Femur (tissue), 1 donor: ENCODE measurements at places on chromosomes 16 and 17.

DNA sequence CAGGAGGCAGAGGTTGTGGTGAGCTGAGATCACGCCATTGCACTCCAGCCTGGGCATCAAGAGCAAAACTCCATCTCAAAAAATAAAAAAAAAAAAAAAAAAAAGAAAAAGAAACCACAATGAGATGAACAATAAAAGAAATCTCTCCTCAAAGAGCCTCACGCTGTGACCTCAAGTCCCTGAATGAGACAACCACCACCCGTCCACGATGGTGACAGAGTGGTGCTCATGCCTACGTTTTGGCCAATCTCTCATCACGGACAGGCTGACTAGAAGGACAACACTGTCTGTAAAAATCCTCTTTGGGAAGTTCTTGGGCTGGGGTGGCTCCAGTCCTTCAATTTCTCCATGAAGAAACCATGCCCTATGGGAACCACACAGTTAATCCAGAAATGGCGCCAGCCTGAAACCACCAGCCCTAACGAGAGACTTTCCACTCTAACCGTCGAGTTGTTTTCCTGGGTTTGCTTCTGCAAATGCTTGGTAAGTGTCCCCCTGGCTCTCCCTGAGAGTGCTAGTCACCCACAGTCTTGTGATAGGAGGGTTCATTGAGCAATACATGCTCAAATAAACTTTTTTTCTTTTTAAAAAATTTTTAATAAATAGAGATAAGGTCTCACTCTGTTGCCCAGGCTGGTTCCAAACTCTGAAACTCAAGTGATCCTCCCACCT lies 15.0 kb upstream of the PRSS27 start:
- DNase-seq: no peak

GRCh38 chr17:49820773-49821172 lies 27.1 kb downstream of the TAC4 start:
- no peak for DNase-seq

GRCh38 chr16:73170612-73171038 lies 122.7 kb upstream of the ZFHX3 start:
- peak; percentile 38 for DNase-seq

- no peak for DNase-seq
Observed at GRCh38 chr17:34917381-34917780, 43.9 kb downstream of the CCT6B start.

- no peak for DNase-seq
Observed at GRCh38 chr17:69411766-69412165, 2.7 kb upstream of the MAP2K6 start.

- DNase-seq: no peak
Observed at GRCh38 chr17:32819035-32819434, 57.9 kb downstream of the MYO1D start.

GRCh38 chr16:56547120-56547948 lies 17.5 kb upstream of the MT4 start:
- DNase-seq: no peak

GRCh38 chr16:89037261-89038152 lies 56.1 kb upstream of the ACSF3 start:
- peak; percentile 74 for DNase-seq
